NCI-H2081 treated with DMSO at 0.1 percent for 48 hours (cell line): ENCODE measurements at places on chromosomes 2 and 18.

- DNase-seq = peak; percentile 44
Measured at GRCh38 chr2:27303093-27304025, 4.9 kb downstream of the UCN start.

DNA sequence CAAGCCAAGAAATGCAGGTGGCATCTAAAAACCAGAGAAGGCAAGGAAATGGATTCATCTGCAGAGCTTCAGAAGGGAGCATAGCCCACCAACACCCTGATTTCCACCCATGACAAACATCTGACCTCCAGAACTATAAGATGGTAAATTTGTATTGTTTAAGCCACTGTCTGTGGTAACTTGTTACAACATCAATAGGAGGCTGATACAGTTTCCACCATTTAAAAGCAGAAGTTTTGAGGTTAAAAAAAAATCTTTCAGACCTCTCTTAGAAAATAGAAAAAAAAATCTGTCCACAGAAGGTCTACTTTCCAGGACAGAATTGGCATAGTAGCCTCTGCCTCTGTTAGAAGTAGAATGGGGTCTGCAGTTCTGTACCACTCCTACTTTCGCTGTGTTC is 37.2 kb downstream of the SLC40A1 start:
- no peak for DNase-seq

DNA sequence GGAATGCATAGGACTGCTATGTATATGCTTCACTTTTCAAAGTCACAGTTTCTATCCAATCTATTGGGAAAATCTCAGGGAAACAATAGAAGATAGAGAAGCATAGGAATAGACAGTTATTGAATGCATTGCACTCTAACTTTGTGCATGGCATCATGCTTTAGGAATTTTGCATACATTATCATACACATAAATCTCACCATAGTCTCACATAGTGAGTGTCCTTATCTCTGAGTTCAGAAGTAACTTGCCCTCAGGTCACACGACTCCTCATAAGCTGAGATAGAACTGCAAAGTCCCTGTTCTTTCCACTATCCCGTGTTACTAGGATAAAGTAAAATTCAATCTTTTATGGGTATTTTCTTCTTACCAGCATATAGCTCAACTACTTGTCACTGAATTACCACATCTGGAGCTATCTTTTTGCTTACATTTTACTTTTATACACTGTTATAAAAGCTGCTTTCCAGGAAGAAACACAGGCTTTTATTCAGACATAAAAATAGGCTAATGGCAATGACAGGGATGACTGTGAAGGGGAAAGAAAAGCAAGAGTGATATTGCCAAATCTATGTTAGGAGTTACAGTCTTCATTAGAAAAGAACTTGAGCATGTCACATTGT is 666.9 kb downstream of the XIRP2 start:
- DNase-seq = no peak

GRCh38 chr2:222595581-222595980 is 60.3 kb downstream of the FARSB start:
- no peak for DNase-seq

DNA sequence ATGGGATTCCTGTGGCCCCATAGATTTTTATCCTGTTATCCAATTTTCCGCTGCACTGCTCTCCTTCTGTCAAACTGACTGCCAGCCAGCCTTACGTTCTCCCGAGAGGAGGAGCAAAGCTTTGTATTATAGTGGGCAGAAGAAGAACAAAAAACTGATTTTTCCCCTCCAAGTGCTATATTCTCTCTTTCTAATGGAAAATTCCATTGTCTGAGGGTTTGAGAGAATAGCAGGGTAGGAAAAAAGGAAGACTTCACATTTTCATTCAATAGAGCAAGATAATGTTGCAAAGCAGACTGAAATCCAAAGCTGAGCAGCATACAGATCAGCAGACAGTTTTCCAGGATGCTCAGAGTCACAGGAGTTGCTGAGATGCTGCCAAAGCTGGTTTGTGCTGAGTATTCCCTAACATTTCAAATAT is 238.0 kb downstream of the UBE2E3 start:
- no peak for DNase-seq

- DNase-seq = no peak
Measured at GRCh38 chr2:203786549-203787351, 80.3 kb downstream of the CD28 start.

- no peak for DNase-seq
Measured at GRCh38 chr18:44654573-44654972, 26.1 kb upstream of the SETBP1 start.

DNA sequence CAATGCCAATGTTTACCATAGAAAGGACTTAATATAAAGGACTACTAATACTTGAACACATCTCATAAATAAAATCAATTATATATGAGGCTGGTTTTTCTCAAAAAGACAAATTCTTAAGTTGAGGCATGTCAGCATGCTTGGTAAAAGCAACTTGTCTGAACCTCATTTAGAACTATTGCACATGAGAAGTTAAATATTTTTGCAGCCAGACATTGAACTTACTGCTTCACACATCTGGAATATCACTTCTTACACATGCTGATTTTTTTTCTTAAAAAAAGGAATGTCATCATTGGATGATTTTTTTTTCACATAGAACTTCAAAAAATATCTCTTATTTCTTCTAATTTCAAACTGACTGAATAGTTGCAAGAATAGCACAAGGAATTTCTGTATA is 609.0 kb downstream of the EPHA4 start:
- no peak for DNase-seq

DNA sequence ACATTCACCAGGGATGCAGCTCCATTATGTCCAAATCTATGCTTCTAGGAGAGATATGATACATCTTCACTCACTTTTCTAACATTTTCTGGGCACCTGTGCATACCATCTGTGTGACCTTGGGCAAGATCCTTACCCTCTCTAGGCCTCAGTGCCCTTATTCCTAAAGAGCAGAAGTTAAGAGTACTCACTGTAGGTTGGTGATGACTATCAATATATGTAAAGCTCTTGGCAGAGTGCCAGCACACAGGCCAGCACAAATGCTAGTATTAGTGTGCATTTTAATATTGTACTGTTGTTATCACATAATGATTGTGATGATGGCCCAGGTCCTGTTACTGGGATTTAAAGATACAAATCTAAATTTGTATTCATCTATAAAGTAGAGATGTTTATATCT is 199.2 kb downstream of the RAD51AP2 start:
- DNase-seq = no peak

DNA sequence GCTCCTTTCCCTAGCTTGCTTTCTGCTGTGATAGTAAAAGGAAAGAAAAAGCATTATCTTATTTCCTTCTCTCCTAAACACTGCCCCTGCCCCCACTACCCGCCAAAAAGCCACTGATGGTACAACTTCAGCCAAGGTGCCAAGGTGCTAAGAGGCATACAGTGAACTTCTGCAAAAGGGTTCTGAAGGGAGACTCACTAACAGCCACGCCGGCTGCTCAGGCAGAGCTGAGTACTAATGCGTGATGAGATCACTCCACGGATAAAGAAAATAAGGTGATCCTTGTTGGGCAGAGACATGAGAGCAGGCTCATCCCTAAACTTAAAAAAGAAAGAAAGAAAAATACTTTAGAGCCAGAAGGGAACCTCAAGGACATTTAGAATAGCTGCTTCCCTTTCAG is 60.5 kb upstream of the PXDN start:
- DNase-seq = no peak

GRCh38 chr2:162174746-162175145 is 22.7 kb upstream of the GCG start:
- DNase-seq = no peak

DNA sequence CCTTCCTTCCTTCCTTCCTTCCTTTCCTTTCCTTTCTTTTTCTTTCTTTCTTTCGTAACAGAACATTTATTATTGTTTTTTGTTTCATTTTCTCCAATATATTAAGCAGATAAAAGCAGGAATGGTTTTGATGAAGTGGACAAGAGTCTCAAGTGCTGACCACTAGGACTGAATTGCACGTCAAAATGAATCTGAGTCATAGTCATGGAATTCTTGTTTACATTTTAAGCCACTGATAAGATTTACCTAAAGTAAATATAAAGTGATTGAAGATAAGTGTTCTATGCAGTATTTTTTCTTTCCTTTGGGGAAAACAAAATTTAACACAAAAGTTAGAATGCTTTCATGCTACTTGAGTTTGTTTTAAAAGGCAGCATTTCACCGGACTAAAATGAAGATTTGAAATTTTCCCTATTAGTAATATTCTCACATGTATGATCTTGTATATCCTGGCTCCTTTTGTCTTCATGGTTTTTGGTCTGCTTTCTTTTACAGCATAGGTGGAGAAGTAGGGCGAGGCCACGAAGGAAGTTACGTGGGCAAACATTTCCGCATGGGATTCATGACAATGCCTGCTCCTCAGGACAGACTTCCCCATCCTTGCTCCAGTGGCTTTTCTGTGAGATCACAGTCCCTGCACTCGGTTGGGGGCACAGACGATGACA is 113.5 kb downstream of the NYAP2 start:
- no peak for DNase-seq

- no peak for DNase-seq
Measured at GRCh38 chr2:217722883-217723472, 279.8 kb downstream of the TNS1 start.

DNA sequence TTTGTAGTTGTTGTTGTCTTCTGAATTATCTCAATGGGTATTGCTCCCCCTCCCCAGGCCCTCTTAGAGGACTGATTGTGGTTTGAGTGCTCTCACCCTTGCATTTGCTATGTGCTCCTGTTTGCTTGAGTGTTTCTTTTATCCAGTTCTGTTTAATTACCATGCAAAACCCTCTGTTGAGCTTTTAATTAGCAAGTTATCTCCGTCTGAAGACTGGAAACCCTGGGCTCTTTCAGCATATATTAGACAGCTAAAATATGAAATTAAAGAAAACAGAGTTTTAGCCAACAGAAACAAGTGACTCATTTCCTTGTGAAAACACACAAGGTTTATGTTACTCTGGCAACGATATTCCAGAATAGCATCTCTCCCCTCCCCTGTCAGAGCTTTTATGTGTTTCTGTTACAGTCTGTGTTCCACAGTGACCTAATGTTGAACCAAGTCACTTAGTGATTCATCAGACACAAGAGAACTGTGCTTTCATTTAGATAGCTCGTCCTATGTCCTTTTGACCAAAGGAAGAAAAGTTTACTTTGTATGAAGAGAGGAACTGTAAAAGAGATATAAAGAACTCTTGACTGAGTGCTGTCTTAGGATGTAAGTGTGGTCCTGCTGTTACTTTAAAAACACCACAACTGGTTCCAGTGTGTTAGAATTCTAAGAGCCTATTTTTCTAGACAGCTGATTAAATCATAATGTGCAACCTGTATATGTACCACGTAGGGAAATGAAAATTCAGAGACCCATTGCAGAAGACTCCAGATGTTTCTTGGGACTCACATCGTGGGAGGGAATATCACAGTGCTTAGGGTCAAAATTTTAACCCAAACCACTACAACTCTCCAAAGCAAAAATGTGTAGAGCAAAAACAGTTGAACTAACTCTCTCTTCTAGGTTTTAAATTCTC is 172.8 kb upstream of the RBMS1 start:
- DNase-seq = no peak

- DNase-seq = no peak
Measured at GRCh38 chr18:56982766-56983165, 164.1 kb upstream of the BOD1L2 start.

- DNase-seq = no peak
Measured at GRCh38 chr2:94997981-94998930, 27.3 kb upstream of the MAL start.

DNA sequence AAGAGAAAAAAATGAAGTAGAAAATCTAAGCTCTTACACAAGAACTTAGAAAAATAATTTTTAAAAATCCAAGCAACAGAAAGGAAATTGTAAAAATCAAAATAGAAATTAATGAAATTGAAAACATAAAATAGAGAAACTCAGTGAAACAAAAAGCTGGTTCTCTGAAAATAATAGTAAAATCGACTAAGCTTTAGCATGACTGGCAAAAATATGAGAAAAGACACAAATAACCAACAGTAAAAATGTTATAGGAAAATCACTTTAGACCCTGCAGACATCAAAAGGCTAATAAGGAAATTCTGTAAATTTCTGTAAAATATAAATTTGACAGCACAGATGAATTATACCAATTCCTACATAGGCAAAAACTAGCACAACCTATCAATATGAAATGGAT is 768.9 kb upstream of the LRRTM1 start:
- DNase-seq = no peak

- DNase-seq = no peak
Measured at GRCh38 chr2:103292573-103292972, 530.7 kb downstream of the TMEM182 start.

DNA sequence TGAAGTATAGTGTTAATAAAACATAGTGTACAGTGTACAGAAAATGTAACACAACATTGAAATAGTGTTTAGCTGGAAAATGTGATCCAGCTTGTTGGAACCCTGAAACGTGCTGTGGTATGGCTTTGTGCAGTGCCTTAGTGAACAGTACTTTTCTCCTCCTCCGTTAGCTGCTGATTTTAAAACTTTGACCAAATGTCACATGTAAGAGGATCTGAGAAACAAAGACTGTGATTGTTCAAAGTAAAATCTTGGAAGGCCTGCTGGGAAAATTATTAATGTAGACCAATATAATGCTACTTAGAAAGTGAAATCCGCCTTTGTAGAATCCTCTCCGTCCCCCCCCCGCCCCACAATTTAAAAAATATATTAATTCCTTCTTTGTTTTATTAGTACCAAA is 911 bp upstream of the KCNJ13 start:
- DNase-seq = no peak

DNA sequence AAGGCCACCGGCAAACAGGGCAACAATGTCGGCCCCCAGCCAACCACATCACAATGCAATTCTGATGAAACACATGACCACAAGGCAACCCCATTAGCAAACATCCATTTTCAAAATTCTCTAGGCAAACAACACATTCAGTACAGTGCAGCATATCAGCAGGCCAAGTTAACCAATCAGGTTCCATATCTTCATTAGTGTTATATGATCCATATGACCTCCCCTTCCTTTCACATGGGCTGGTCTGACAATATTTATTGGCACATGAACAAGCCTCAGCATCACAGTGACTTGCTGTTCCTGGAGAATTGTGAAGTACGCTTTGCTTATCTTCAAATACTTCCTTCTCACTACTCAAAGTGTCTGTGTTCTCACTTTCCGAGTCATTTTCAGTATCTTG is 19.8 kb downstream of the RNF103 start:
- no peak for DNase-seq

DNA sequence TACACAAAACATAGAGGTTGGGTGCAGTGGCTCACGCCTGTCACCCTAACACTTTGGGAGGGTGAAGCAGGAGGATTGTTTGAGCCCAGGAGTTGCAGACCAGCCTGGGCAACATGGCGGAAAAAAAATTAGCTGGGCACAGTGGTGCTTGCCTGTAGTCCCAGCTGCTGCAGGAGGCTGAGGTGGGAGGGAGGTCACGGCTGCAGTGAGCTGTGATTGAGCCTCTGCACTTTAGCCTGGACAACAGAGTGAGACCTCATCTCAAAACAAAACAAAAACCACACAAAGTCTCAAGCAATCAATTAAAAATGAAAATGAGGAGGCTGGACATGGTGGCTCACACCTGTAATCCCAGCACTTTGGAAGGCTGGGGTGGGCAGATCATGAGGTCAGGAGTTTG is 4.9 kb downstream of the NOP58 start:
- no peak for DNase-seq
